ENCODE measurements at places on chromosomes 13 and 19. TPM values are rescaled to one million over a fixed set of nuclear protein-coding genes. Genes with fewer than 3 reads are reported as not detected.
A peak's percentile ranks its signal among the peaks of the same experiment; 100 is the strongest.

GRCh38 chr13:101115762-101116171, 300.5 kb downstream of the NALCN start:
- no peaks in the 10 kb centered on the region for H3K4me1 ChIP-seq
- H3K36me3 ChIP-seq = no peaks in the 10 kb centered on the region
- no peaks in the 10 kb centered on the region for H3K27me3 ChIP-seq
- DNase-seq = no peak
- no peak overlapping the region for H3K4me3 ChIP-seq
- H3K27ac ChIP-seq = no peak overlapping the region

The TMEM59L gene
- not detected for polyA plus RNA-seq

GRCh38 chr13:52026246-52026626, 1.7 kb downstream of the UTP14C start:
- H3K4me3 ChIP-seq = no peak overlapping the region
- no peaks in the 10 kb centered on the region for H3K27me3 ChIP-seq
- H3K4me1 ChIP-seq = no peaks in the 10 kb centered on the region
- DNase-seq = no peak
- H3K36me3 ChIP-seq = peaks cover 76% of the 10 kb centered on the region
- no peak overlapping the region for H3K27ac ChIP-seq

The CGB1 gene
- polyA plus RNA-seq = not detected

The DIAPH3 gene
- not detected for polyA plus RNA-seq

DNA sequence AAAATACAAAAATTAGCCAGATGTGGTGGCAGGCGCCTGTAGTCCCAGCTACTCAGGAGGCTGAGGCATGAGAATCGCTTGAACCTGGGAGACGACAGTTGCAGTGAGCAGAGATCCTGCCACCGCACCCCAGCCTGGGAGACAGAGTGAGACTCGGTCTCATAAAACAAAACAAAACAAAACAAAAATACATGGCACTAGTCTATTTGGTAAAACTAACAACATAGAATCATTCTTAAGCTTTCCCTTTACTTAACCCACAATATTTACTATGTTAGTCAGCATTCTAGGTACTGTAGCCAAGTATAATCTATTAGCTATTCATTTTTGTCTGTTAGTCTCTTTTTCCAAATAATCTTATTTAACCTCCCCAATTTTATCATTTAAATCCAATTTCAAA, 1482.8 kb downstream of the SLITRK5 start:
- no peaks in the 10 kb centered on the region for H3K4me1 ChIP-seq
- no peaks in the 10 kb centered on the region for H3K36me3 ChIP-seq
- H3K4me3 ChIP-seq = no peak overlapping the region
- H3K27ac ChIP-seq = no peak overlapping the region

DNA sequence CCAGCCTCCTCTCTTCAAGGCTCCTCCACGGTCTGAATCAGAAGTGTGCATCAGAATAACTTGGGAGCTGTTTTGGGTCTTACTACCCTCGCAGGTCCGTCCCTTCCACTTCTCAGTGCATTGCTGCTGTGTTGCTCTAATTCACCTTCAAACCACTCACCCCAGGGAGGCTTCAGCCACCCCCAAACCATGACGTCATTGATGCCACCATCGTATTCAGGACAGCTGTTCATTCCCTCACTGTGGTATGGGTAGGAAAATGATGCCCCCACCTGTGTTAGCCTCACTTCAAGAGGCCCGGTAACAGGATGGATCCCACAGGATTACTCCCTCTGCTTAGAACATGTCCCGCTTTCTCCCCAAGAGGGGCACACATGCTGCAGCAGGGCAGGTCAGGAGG, 1005.7 kb downstream of the UQCRFS1 start:
- no peak overlapping the region for H3K4me3 ChIP-seq
- no peaks in the 10 kb centered on the region for H3K36me3 ChIP-seq
- no peak overlapping the region for H3K27ac ChIP-seq
- no peaks in the 10 kb centered on the region for H3K27me3 ChIP-seq
- no peaks in the 10 kb centered on the region for H3K4me1 ChIP-seq

DNA sequence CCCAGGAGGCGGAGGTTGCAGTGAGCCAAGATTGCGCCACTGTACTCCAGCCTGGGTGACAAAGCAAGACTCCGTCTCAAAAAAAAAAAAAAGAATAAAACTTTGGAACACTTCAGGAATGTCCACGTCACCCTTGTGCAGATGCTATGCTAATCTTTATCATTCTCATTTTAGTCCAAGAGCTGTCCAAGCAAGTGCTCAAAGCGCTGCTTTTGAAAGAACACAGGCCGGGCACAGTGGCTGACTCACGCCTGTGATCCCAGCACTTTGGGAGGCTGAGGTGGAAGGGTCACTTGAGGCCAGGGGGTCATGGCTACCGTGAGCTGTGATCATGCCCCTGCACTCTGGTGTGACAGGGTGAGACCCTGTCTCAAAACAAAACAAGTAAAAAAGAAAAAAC, 11.1 kb upstream of the UQCR11 start:
- H3K36me3 ChIP-seq = peaks cover 64% of the 10 kb centered on the region
- no peaks in the 10 kb centered on the region for H3K4me1 ChIP-seq
- H3K27me3 ChIP-seq = no peaks in the 10 kb centered on the region
- no peak overlapping the region for H3K27ac ChIP-seq
- DNase-seq = no peak

GRCh38 chr19:47036097-47036651, 12.2 kb downstream of the TMEM160 start:
- H3K27ac ChIP-seq = no peak overlapping the region
- DNase-seq = no peak
- peaks cover 15% of the 10 kb centered on the region for H3K27me3 ChIP-seq
- H3K4me3 ChIP-seq = peak overlapping the region; percentile 70
- peaks cover 20% of the 10 kb centered on the region for H3K4me1 ChIP-seq

DNA sequence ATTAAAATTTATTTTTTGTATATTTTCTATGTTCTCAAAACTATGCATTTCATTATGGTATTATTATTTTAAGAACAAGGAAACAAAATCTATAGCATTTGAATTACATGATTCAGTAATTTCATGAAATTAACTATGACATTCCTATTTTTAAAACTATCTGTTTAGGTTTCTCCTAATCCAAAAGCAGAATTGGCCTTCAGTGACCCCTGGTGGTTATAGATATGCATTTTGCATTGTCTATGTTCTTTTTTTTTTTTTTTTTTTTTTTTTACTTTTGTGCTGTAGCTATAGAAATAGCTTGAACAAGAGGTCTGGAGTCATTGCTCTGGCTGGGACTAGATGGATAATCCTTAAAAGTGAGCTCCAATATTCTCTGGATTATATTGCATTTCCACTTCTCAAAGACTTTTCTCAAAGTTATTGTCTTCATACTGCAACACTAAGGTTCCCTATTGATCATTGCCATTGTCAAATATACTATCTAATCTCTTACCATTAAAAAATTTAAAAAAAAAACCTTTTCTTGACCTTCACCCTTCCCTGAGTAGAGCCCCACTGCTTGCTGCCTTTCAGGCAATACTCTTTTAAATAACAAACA, 15.9 kb upstream of the DNAJC3 start:
- H3K4me1 ChIP-seq = no peaks in the 10 kb centered on the region
- H3K27ac ChIP-seq = no peak overlapping the region
- no peaks in the 10 kb centered on the region for H3K27me3 ChIP-seq
- H3K36me3 ChIP-seq = no peaks in the 10 kb centered on the region
- H3K4me3 ChIP-seq = no peak overlapping the region

DNA sequence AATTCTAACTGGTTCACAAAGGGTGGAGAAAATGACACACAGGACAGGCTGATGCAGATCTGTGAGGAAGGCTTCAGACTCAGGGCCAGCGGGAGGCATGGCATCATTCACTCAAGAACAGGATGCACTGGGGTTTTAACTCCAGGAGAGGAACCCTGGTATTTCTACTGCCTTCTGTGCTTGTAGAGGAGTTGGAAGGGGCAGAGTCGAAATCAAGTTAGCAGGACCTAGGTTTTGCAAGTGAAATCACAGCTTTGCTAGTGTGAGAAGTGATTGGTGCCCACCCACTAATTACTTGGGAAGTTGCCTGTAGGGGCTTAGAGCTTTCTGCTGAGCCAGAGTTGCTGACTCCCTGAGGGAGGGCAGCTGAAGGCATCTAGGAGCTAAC, 92.7 kb downstream of the AKAP11 start:
- H3K27ac ChIP-seq = no peak overlapping the region
- H3K27me3 ChIP-seq = no peaks in the 10 kb centered on the region
- no peak overlapping the region for H3K4me3 ChIP-seq
- DNase-seq = no peak

The RNF126 gene
- 29.1 TPM for polyA plus RNA-seq

The CIRBP gene
- polyA plus RNA-seq = 39.6 TPM

GRCh38 chr19:17540174-17540573, 15.3 kb upstream of the COLGALT1 start:
- no peak overlapping the region for H3K27ac ChIP-seq
- H3K4me1 ChIP-seq = peaks cover 20% of the 10 kb centered on the region
- H3K36me3 ChIP-seq = no peaks in the 10 kb centered on the region
- no peaks in the 10 kb centered on the region for H3K27me3 ChIP-seq

DNA sequence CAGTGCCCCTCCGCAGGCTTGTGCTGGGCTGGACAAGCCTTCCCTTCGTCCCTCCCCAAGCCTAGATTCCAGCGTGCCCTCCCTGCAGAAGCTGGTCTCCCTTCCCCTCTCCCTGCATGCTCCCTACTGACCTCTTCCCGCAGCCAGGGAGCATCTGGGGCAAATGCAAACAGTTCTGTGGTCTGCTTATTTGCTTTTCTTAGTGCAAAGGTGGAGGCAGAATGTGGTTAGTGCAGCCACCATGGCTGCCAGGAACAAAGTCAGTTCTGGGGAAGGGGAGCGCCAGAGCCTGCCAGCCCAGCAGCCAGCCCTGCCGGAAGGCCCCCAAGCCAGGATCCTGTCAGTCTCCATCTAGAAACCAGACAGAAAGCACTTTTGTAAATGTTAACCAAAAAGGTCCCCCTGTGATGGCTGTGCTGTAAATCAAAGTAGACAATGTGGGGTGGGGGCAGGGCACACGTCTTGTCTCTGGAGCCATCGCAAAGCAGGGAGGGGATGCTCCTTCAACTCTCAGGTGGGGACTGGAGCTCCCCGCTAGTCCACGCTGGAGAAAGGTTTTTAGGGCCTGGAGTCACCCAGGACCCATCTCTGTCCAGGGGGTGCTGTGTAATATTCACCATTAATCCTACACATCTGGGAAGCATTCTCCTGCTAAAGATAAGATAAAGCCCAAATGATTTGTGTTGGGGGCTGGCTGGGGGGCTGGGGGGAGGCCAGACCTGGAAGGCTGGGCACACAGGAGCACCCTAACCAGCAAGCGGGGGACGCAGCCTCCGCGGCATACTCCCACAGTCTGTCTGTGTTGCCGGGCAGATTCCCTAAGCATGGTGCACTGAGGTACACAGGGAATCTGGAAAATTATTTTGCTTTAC, 30.9 kb downstream of the SERP2 start:
- H3K4me1 ChIP-seq = no peaks in the 10 kb centered on the region
- no peaks in the 10 kb centered on the region for H3K36me3 ChIP-seq
- no peak for DNase-seq
- no peaks in the 10 kb centered on the region for H3K27me3 ChIP-seq

DNA sequence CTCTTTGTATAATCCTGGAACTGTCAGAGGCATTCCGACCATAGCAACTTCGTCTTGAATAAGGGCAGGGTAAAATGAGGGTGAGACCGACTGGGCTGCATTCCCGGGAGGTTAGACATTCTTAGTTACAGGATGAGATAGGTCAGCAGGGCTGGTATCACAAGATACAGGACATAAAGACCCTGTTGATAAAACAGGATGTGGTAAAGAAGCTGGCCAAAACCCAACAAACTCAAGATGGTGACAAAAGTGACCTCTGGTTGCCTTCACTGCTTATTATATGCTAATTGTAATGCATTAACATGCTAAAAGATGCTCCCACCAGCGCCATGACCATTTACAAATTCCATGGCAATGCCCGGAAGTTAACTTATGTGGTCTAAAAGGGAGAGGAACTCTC, 27.7 kb upstream of the MBNL2 start:
- H3K27ac ChIP-seq = no peak overlapping the region
- H3K36me3 ChIP-seq = no peaks in the 10 kb centered on the region
- H3K27me3 ChIP-seq = peaks cover 26% of the 10 kb centered on the region
- no peak overlapping the region for H3K4me3 ChIP-seq

The LRP3 gene
- polyA plus RNA-seq = 4.1 TPM

DNA sequence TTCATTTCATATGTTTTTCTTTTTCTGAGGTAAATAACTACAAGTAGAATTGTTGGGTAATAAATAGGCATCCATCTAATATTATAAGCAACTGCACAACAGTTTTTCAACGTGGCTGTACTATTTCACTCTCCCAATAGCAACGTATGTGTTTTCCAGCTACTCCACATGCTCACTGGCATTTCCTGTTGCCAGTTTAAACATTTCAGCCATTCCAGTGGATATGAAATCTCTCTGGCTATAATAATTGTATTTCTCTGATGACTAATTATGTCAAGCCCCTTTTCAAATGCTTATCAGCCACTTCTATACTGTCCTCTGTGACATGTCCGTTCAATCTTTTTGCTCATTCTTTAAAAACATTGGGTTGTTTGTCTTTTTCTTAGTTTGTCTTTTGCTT, 26.8 kb upstream of the ALOX5AP start:
- no peak for DNase-seq
- H3K27me3 ChIP-seq = peaks cover 3% of the 10 kb centered on the region
- no peaks in the 10 kb centered on the region for H3K36me3 ChIP-seq

The CEACAM18 gene
- polyA plus RNA-seq = not detected

- H3K36me3 ChIP-seq = no peaks in the 10 kb centered on the region
- H3K27ac ChIP-seq = peak within 1 kb of the TSS; percentile 63
- DNase-seq = peak; percentile 91
Measured at GRCh38 chr19:35347171-35347929, at the start of gene FFAR1. TSS of gene FFAR1 (plus strand) at chr19:35347902. CDS start at chr19:35351552, 3,650 bp downstream.

DNA sequence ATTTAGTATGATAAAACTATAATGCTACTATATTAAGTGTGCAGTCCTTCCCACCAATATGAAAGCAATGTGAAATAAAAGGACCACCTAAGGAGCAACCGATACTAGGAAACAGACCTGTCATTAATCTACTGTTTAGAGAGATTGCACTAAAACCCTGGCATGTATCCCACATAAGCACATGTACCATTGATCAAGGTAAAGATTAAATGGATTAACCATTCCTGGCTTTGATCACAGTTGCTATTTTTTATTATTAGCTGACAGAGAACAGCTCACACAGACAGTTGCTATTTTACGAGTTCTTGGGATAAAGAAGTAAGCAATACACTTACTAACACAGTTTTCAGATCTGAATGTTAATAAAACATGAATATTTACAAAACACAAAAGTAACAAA, 57.7 kb upstream of the ZDHHC20 start:
- H3K27ac ChIP-seq = no peak overlapping the region
- no peak for DNase-seq
- H3K27me3 ChIP-seq = no peaks in the 10 kb centered on the region

All from CD14-positive monocyte (primary cell).